ENCODE measurements at places on chromosomes 5 and 9. TPM values are rescaled to one million over a fixed set of nuclear protein-coding genes. Genes with fewer than 3 reads are reported as not detected.

The FCN2 gene
- not detected for total RNA-seq

GRCh38 chr5:168713051-168713450, 133.9 kb upstream of the PANK3 start:
- no peak for DNase-seq
- no peak overlapping the region for H3K4me3 ChIP-seq
- no peaks in the 10 kb centered on the region for H3K4me1 ChIP-seq
- no peak overlapping the region for H3K27ac ChIP-seq
- H3K27me3 ChIP-seq: no peaks in the 10 kb centered on the region
- peaks cover 5% of the 10 kb centered on the region for H3K36me3 ChIP-seq

The IL33 gene
- 21.3 TPM for total RNA-seq

The FAM153A gene
- total RNA-seq: 1.9 TPM

The FXN gene
- 10.5 TPM for total RNA-seq

The PRR16 gene
- 1.7 TPM for total RNA-seq

The ACOT12 gene
- not detected for total RNA-seq

The IFNA7 gene
- not detected for total RNA-seq

GRCh38 chr9:107935931-107936330, 446.4 kb upstream of the KLF4 start:
- no peak for DNase-seq
- H3K27ac ChIP-seq: no peak overlapping the region
- no peaks in the 10 kb centered on the region for H3K4me1 ChIP-seq
- H3K4me3 ChIP-seq: no peak overlapping the region
- no peaks in the 10 kb centered on the region for H3K36me3 ChIP-seq
- H3K27me3 ChIP-seq: no peaks in the 10 kb centered on the region

- H3K27me3 ChIP-seq: no peaks in the 10 kb centered on the region
- no peaks in the 10 kb centered on the region for H3K36me3 ChIP-seq
- DNase-seq: no peak
- H3K27ac ChIP-seq: no peak overlapping the region
- H3K4me3 ChIP-seq: no peak overlapping the region
- H3K4me1 ChIP-seq: no peaks in the 10 kb centered on the region
These were observed 440.6 kb upstream of the IZUMO3 start for GRCh38 chr9:24986331-24986730.

DNA sequence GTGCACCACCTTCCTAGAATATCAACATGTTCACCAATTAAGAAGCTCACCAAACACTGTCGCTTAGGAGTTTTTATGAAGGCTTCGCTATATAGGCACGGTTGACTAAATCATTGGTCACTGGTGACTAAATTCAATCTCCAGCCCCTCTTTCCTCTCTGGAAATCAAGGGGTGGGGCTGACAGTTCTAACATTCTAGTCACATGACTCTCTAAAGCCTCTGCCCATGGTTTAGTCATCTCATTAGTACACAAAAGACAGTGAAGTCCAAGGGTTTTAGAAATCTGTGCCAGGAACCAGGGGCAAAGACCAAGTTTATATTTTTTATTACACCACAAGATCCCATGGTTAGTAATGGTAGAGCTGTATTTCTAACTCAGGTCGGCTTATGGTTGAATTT, 243.2 kb downstream of the ELAVL2 start:
- H3K27me3 ChIP-seq: no peaks in the 10 kb centered on the region
- peaks cover 16% of the 10 kb centered on the region for H3K4me1 ChIP-seq
- no peak overlapping the region for H3K27ac ChIP-seq
- no peak for DNase-seq

- peaks cover 21% of the 10 kb centered on the region for H3K4me1 ChIP-seq
- peak within 1 kb of the TSS; percentile 90 for H3K27ac ChIP-seq
- no peaks in the 10 kb centered on the region for H3K36me3 ChIP-seq
- DNase-seq: peak; percentile 88
These were observed at the start of gene CEMIP2 for GRCh38 chr9:71768388-71769174. TSS of gene CEMIP2 (minus strand) at chr9:71768513. CDS start at chr9:71750373, 18,140 bp downstream.

DNA sequence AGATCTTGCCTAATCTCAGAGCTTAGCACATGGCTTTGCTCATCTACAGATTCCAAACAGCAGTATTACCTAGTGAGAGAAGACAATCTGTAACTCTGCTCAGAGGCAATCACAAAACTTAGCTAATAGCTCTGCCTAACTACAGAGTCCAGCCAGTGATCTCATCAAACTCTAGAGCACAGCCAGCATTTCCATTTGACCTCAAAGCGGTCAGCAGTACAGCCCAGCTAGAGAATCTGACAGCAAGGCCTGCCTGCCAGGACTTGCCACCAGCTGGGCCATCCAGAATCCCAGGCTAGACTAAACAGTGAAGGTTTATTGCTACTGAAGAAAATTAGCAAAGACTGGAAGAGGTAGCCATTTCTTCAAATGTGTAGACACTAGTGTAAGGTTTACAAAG, 217.9 kb upstream of the VLDLR start:
- H3K36me3 ChIP-seq: no peaks in the 10 kb centered on the region
- H3K4me3 ChIP-seq: no peak overlapping the region
- no peak for DNase-seq
- H3K27me3 ChIP-seq: no peaks in the 10 kb centered on the region
- H3K27ac ChIP-seq: no peak overlapping the region
- no peaks in the 10 kb centered on the region for H3K4me1 ChIP-seq

DNA sequence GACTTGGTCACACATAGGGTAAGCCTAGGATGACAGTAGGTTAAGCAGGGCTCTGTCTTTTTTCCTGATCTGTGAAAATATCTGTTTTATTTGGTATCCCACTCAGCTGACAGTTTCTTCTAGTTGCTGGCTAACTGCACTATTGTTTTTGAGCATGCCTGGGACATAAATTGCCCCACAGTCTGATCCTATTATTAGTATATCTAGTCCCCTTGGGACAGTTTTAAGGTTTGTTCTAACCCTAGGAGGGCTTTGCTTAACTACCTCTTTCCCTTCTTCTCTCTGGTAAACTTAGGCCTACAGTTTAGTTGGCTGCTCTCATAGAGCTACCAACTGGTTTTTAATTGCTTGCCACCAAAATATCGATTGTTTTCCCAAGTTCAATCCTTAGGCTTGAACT, 446.6 kb downstream of the ARHGEF28 start:
- H3K4me3 ChIP-seq: no peak overlapping the region
- H3K4me1 ChIP-seq: no peaks in the 10 kb centered on the region
- no peak for DNase-seq
- H3K27me3 ChIP-seq: no peaks in the 10 kb centered on the region
- no peaks in the 10 kb centered on the region for H3K36me3 ChIP-seq

Data from right atrium auricular region (tissue), 2 donors.